Naive thymus-derived CD4-positive, alpha-beta T cell (primary cell): ENCODE measurements at places on chromosomes 2 and 18. TPM values are rescaled to one million over a fixed set of nuclear protein-coding genes. Genes with fewer than 3 reads are reported as not detected.

The EMILIN1 gene
- 0.53 TPM for total RNA-seq

The CDH2 gene
- 0.27 TPM for total RNA-seq

DNA sequence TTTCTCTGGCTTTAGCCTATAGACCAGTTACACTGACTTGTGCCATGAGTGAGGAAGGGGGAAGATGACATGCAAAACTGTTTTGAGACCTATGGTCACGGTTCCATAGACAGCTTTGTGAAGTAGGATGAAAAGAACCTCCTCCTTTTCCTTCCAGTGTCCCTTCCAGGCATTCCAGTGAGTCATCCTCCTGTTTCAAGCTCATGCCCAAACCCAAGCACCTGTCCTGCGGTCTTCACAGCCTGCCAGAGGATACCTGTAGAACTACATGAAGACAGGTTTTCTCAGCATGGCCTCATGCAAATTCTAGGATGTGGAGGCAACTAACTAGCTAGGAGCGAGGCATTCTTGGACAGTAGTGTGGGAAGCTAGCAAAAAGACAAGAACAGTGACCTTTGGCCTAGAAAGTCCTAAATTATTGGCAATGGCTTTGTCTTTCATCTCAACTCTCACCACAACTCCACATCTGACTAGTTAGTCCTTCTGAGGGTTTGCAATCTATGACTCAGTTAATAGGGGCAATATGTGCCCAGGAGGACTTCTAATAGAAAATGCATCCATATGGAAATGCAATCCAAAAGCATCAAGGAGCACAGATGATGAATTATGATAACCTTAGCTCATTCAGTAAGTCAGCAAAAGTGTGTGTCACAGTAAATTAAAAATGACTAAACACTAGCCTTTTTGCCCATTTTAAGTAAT, 154.7 kb downstream of the RBM43 start:
- no peaks in the 10 kb centered on the region for H3K36me3 ChIP-seq
- H3K4me1 ChIP-seq: no peaks in the 10 kb centered on the region
- H3K4me3 ChIP-seq: no peak overlapping the region
- H3K27me3 ChIP-seq: no peaks in the 10 kb centered on the region

DNA sequence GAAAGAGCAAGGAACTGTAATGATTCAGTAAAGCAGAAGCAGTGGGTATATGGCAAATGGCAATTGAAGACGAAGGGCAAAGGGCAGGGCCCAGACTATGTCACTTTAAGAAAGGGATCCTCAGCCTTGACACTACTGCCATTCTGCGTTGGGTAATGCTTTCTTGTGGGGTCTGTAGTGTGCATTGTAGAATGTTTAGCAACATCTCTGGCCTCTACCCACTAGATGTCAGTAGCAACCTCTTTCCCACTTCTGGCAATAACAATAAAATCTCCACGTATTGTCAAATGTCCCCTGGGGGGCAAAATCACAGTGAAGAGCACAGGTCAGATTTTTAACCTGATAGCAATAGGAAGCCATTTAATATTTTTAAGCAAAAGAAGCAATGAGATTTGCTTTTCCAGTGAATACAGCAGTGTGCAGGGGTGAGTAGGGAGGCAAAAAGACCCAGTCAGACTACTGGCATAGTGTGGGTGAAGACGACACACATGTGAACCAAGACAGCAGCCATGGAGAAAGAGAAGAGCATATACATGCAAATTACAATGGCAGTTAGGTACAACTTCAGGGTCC, 209.5 kb downstream of the DYM start:
- H3K27me3 ChIP-seq: no peaks in the 10 kb centered on the region
- H3K4me3 ChIP-seq: no peak overlapping the region
- DNase-seq: no peak
- H3K4me1 ChIP-seq: no peaks in the 10 kb centered on the region
- H3K36me3 ChIP-seq: peaks cover 18% of the 10 kb centered on the region
- H3K27ac ChIP-seq: no peak overlapping the region

DNA sequence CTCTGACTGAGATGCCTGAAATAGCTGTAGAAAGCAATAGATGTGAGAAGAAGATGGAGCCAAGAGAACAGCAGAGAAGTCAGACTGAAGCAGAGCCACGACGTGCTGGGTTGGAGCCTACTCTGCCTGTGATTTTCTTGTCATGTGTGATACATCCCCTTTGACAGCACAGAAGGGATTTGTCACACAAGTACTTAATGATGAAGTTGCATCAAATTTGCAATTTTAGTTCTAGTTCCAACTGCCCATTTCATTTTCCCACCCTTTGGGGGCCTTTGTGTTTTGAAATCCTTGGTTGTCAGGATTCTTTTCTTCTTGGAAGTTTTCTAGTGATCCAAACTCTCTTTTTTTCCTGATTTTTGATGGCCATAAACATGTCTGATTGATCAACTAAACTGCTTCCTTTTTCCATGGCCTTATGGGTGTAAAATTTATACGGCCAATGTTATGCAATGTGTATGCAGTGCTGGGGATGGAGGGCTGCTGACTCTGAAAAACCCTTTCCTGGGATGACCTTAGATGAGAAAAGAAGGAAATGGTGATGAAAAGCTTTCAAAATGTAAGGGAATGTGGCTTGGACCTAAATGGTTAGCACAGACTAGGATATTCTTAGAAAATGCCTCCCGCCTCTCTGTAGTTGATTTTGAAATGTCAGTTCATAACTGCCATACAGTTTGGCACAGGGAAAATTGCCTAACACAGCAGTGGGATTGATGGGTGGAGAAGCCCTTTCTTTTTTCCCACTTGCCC, 9.6 kb upstream of the B3GNT2 start:
- no peak for DNase-seq
- no peaks in the 10 kb centered on the region for H3K4me1 ChIP-seq
- H3K27me3 ChIP-seq: no peaks in the 10 kb centered on the region

The CHRNG gene
- not detected for total RNA-seq

The GAREM1 gene
- not detected for total RNA-seq

- H3K4me1 ChIP-seq: no peaks in the 10 kb centered on the region
- H3K36me3 ChIP-seq: no peaks in the 10 kb centered on the region
- H3K4me3 ChIP-seq: no peak overlapping the region
- H3K27me3 ChIP-seq: no peaks in the 10 kb centered on the region
- H3K27ac ChIP-seq: no peak overlapping the region
Observed at GRCh38 chr18:44245019-44245418, 435.7 kb upstream of the SETBP1 start.

DNA sequence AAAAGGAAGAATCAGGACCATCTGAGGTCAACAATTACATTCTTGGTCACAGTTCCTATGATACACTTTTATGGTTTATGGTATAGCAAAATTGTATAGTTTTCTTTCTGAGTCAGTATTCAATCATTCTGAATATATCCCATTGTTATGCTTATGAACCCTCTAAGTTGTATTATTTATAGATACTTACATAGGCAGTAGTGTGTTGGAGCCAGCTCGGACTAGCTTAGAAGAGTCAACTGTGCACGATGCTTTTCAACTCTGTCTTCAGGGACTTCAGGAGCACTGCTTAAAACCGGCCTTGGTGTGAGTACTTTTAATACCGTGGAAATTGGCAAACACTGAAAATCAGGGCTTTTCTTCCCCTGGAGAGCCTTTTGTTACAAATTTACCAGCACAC, 215.7 kb downstream of the IKZF2 start:
- H3K27ac ChIP-seq: no peak overlapping the region
- no peaks in the 10 kb centered on the region for H3K27me3 ChIP-seq
- H3K4me3 ChIP-seq: no peak overlapping the region

The RAD51AP2 gene
- total RNA-seq: not detected

DNA sequence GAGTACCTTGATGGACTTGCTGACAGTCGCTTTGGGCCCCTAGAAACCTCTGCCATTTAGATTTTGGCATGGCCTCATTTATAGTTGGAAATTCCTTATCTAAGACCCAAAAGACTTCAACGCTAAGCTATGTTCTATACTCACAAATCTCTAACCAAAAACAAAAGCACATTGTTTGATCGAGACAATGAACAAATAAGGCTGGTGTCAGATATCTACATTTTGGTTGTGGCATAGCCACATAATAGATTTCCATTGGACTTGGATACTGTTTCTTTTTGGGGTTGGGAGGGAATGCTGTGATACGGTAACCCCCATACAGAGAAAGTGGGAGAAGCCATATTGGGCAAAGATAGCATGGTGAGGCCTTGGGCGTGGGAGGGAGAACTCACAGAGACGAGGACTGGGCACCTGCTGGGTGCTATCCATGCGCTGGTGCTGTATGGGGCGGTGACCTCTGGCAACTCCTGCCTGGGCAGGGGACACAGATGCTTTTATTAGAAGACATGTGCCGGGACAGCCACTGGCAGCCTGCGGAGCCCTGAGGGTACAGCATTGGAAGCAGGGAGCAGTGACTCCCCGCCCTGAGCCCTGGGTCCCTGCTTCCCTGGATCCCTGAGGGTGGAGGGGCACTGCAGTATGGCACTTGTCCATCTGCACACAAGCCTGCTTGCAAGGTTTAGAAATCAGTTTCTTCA, 97.1 kb downstream of the ASAP2 start:
- H3K4me1 ChIP-seq: no peaks in the 10 kb centered on the region
- no peak overlapping the region for H3K27ac ChIP-seq

The SANBR gene
- total RNA-seq: 5.5 and 5.9 TPM in 2 replicates

The BBS5 gene
- total RNA-seq: 2.3 TPM

The PHOSPHO2 gene
- total RNA-seq: 6.3 TPM

The KCNG2 gene
- total RNA-seq: not detected

The UCN gene
- total RNA-seq: 5.7 TPM

The MALL gene
- total RNA-seq: not detected

The GPR39 gene
- not detected for total RNA-seq

- peaks cover 4% of the 10 kb centered on the region for H3K4me1 ChIP-seq
- H3K4me3 ChIP-seq: no peak overlapping the region
- H3K36me3 ChIP-seq: no peaks in the 10 kb centered on the region
- no peak overlapping the region for H3K27ac ChIP-seq
- no peaks in the 10 kb centered on the region for H3K27me3 ChIP-seq
Observed at GRCh38 chr2:120350801-120351320, 4.9 kb downstream of the INHBB start.

- no peak for DNase-seq
- H3K4me1 ChIP-seq: no peaks in the 10 kb centered on the region
- H3K27me3 ChIP-seq: no peaks in the 10 kb centered on the region
- H3K4me3 ChIP-seq: no peak overlapping the region
Observed at GRCh38 chr18:2348003-2348402, 223.3 kb downstream of the METTL4 start.

DNA sequence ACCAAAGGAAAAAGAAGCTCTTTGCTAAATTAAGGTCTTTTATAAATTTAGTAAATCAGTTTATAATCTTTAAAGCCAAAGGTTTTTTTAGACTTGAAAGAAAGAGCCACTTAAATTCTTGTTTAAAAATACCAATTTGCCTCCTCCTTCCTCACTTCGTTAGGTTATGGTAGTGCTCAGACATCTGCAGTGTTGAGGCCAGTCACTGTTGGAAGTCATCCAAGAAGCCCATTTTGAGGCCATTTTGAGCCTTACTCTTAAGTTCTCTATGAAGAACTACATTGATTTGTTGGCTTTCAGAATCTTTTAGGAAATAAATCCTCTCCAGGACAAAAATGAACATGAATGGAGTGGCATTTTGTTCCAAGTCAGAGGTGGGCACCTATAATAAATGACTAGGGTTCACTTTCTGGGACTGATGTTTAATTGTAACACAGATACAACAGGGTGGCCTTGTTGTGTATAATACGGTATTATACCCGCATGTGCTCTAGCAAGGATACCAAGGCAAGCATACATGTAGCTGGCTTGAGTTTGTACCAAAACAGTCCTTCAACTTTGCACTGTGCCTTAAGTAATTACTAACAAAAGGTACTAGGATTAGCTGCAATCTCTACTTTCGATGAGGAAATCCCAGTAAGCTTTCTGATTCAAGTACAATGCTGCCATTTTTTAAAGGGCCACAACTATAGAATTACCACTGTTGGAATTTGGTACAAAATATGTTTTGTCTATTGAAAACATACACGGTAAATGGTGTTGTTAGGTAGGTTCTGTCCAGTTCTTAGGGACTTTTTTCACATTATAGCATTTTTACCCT, 22.8 kb downstream of the SLC66A3 start:
- H3K27ac ChIP-seq: no peak overlapping the region
- no peak for DNase-seq
- no peak overlapping the region for H3K4me3 ChIP-seq
- H3K4me1 ChIP-seq: peaks cover 13% of the 10 kb centered on the region
- no peaks in the 10 kb centered on the region for H3K27me3 ChIP-seq

- DNase-seq: peak; percentile 47
- no peak within 1 kb of the TSS for H3K27ac ChIP-seq
- H3K36me3 ChIP-seq: no peaks in the 10 kb centered on the region
- H3K4me3 ChIP-seq: peak within 1 kb of the TSS; percentile 64
Observed at GRCh38 chr2:170715062-170715931, at the start of gene SP5. SP5 (plus strand) TSS chr2:170715337; CDS start chr2:170715513, 176 bp downstream.

- H3K27me3 ChIP-seq: no peaks in the 10 kb centered on the region
- DNase-seq: peak; percentile 19
- no peak overlapping the region for H3K4me3 ChIP-seq
- no peaks in the 10 kb centered on the region for H3K4me1 ChIP-seq
- no peaks in the 10 kb centered on the region for H3K36me3 ChIP-seq
Observed at GRCh38 chr18:37270038-37270665, 295.4 kb downstream of the CELF4 start.

- DNase-seq: no peak
- H3K36me3 ChIP-seq: no peaks in the 10 kb centered on the region
- H3K4me1 ChIP-seq: no peaks in the 10 kb centered on the region
- H3K27me3 ChIP-seq: no peaks in the 10 kb centered on the region
- H3K27ac ChIP-seq: no peak overlapping the region
Observed at GRCh38 chr2:79513711-79514110, 860 bp downstream of the CTNNA2 start.

GRCh38 chr2:206488623-206489022, 45.3 kb downstream of the ADAM23 start:
- H3K36me3 ChIP-seq: no peaks in the 10 kb centered on the region
- no peak overlapping the region for H3K27ac ChIP-seq
- no peak for DNase-seq
- H3K27me3 ChIP-seq: no peaks in the 10 kb centered on the region
